ENCODE measurements at places on chromosomes 2 and 18.
A peak's percentile ranks its signal among the peaks of the same experiment; 100 is the strongest.

DNA sequence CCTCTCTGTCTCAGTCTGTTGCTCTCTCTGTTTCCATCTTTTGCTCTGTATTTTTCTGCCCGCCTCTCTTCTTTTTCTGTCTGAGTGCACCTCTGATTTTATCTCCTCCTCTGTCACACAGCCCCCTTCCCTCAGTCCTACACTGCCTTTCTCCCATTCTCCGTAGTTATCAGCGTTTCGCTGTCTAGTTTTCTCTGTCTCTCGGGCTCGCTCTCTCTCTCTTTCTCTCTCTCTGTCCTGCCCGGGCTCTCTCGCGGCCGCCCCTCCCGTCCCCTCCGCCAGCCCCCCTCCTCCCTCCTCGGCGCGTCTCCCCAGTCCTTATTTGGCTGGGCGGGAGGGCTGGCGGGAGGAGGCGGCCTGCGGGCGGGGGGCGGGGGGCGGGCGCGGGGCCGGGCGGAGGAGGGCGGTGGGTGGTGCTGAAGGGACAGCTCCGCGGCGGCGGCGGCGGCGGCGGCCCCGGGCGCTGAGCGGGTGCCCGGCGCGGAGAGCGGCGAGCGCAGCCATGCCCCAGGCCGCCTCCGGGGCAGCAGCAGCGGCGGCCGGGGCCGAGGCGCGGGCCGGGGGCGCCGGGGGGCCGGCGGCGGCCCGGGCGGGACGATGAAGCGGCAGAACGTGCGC, at the start of gene KCNK3:
Gene KCNK3 (plus strand): TSS at position 444 of the 618 bp plus-strand sequence. CDS start 154 bp downstream, at position 598.
- DNase-seq: peak; percentile 19

DNA sequence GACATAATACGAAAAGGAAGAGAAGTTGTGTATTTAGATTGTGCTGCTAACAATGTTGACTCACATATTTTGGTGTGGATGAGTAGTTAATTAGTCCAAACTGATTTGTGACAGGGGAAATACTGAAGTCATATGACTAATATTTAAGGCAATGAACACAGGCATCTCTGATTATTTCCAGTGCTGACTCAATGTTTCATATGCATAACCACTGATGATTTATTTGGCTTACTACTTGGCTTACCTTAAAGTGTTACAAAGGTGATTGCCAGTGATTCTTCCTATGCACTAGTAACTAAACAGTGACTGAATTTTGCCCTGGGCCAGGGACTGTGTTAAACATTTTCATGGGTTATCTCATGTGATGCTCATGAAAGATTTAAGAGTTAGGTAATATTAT, 722.6 kb downstream of the METTL4 start:
- no peak for DNase-seq

DNA sequence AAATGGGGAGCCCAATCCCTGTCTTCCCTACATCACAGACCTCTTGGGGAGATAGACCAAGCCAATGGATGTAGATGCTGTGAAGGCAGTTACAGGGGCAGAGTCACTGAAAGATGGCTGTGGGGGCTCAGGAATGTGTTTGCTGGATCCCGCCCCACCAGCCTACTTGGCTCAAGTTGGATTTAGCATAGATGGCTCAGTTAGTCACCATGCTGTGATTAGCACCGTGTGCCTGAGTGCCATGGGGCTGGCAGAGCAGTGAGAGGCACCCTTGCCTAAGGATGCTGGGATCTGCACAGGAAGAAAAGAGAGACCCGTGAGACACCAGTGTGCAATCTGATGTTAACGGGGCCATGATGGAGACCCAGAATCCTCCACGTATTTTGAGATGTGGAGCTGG, 228.3 kb downstream of the DYSF start:
- DNase-seq: no peak

- no peak for DNase-seq
These were observed 18.4 kb upstream of the MAL start for GRCh38 chr2:95007031-95007609.

GRCh38 chr2:134167015-134167414, 86.9 kb upstream of the MGAT5 start:
- no peak for DNase-seq

- DNase-seq: no peak
These were observed 1731.0 kb downstream of the SUCLG1 start for GRCh38 chr2:82728090-82728489.

DNA sequence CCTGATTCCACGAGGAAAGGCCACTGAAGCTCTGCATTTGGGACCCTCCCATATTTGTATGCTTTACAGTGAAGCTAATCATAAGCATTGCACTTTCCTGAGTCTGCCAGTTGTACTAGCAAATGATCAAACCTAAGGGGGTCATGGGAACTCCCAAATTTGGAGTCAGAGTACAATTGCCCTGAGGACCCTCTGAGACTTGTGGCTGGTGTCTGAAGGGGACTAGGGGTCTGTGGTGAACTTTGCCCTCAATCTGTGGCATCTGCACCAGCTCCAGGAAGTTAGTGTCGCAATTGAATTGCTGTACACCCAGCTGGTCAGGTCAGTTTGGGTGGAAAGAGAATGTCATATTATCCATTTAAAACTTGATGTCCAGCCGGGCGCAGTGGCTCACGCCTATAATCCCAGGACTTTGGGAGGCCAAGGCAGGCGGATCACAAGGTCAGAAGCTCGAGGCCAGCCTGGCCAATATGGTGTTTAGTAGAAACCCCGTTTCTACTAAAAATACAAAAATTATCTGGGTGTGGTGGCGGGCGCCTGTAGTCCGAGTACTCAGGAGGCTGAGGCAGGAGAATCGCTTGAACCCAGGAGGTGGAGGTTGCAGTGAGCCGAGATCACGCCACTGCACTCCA, 18.1 kb downstream of the SOWAHC start:
- no peak for DNase-seq

- no peak for DNase-seq
These were observed 97.1 kb downstream of the COL5A2 start for GRCh38 chr2:189082376-189082975.

- peak; percentile 69 for DNase-seq
These were observed 79.4 kb upstream of the ASB18 start for GRCh38 chr2:236343400-236344161.

GRCh38 chr2:100272841-100273329, 49.4 kb downstream of the LONRF2 start:
- DNase-seq: no peak

DNA sequence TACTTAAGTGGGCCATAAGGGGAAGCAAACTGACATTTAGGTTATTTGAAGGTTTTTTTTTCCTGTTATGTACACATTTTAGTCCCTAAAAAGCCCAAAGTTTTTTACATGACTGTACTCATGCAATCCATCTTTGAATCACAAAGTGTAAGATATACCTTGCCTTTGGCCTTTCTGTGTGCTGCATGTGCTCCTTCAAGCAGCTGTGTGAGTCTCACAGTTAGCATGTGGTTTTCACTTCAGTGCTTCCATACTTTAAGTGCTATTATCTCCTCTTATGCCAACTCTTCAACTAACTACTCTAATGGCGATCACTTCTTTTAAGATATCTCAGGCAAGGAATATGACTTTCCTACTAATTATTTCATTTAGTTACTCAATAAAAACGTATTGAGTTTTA, 597.1 kb upstream of the ACVR2A start:
- no peak for DNase-seq

DNA sequence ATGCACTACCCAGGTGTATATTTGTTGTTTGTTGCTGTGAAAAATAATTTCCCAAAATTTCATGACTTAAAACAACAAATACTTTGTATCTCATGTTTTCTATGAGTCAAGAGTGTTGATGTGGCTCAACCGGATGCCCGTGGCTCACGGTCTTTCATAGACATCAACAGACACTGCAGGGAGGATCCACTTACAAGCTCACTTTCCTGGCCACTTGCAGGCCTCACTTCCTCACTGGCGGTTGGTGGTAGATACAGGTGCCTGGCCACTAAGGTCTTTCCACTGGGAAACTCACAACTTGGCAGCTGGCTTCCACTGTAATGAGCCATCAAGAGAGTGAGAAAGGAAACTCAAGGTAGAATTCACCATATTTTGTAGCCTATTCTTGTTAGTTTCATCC, 662.9 kb downstream of the IRS1 start:
- no peak for DNase-seq

- DNase-seq: peak; percentile 91
These were observed 2.4 kb downstream of the CFLAR start for GRCh38 chr2:201118121-201118960.

GRCh38 chr2:41610501-41611190, 437.2 kb upstream of the PKDCC start:
- DNase-seq: no peak

- DNase-seq: no peak
These were observed 55.7 kb downstream of the LRRFIP1 start for GRCh38 chr2:237682856-237683670.

- DNase-seq: no peak
These were observed 2.7 kb downstream of the ST8SIA5 start for GRCh38 chr18:46754188-46754587.

GRCh38 chr2:223056701-223057418, 4.9 kb downstream of the KCNE4 start:
- DNase-seq: no peak

GRCh38 chr18:13835202-13835601, 11.3 kb downstream of the MC5R start:
- DNase-seq: no peak

- no peak for DNase-seq
These were observed 40.4 kb downstream of the NAT8 start for GRCh38 chr2:73601780-73602179.

DNA sequence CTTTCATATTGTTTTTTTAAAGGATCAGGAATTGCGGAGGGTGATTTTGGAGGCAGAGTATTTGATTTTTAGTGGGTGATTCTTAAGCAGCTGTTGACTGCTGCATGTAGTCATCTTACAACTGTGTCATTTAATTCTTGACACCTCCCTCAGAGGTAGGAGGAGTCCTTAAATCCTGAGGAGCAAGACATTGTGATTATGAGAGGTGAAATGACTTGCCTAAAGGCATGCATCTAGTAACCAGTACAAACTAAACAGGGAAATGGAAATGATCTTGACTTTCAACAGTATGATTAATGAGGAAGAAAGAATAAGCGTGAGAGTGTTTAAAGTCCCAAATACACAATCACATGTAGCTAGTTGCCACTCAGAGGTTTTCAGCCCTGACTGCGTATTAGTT, 440.7 kb downstream of the THSD7B start:
- DNase-seq: no peak

- DNase-seq: no peak
These were observed 121.0 kb downstream of the RBMS1 start for GRCh38 chr2:160372585-160372984.

- no peak for DNase-seq
These were observed 26.3 kb upstream of the CASP8 start for GRCh38 chr2:201233812-201234662.

GRCh38 chr18:1253827-1254226, 349.2 kb downstream of the ADCYAP1 start:
- DNase-seq: no peak

DNA sequence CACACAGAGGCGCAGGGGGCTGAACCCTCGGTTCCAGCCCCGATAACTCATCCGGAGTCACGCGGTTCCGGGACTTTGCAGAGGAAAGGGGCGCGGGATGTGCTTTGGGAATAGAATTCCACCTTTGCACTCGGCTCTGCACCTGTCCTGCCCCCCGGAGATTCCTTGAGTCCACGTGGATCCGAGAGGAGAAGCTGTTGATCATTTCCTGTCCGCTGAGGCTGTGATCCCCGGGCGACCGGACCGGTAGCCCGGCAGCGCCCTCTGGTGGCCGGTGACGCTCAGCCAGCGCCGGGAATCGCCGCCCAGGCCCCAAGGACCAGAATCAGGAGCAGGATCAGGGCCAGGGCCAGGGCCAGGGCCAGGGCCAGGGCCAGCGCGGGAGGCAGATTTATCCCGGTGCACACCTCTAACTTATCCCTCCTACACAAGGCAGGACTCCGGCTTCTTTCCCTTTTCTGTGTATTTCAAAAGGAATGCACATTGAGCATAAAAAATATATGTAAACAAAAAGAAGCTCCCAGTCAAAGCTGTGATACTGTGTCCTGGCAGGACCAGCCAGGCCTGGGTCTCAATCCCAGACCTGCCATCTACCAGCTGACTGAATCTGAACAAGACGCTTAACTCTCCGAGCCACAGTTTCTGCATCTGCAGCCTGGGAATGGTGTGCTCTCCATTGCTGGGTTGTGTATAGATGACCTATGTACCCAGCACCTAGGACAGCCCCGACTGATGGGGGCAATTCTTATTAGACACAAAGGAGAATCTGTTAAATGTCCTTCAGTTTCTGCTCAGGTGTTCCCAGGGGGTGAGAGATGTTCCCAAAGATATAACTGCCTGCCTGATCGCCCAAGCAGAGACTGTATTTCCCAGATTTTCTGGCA, 8.5 kb upstream of the SPATA3 start:
- peak; percentile 74 for DNase-seq

- DNase-seq: peak; percentile 80
These were observed 2.8 kb downstream of the DUSP2 start for GRCh38 chr2:96142217-96143113.

- no peak for DNase-seq
These were observed 63.5 kb downstream of the MEIS1 start for GRCh38 chr2:66498289-66498975.

DNA sequence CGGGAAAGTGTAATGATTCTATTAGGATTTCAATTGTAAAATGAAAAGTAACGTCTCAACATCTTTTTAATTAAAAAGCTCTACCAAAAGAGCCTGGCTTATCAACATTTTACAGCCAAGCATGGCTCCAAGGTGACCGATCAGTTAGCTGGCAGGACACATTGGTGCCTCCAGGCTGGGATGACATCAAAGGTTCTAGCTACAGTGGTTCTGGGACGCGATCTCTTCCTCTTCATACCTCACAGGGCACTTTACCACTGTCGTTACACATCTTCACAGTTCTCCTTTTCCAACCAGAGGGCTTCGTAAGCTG, 693 bp downstream of the ORC2 start:
- DNase-seq: no peak

DNA sequence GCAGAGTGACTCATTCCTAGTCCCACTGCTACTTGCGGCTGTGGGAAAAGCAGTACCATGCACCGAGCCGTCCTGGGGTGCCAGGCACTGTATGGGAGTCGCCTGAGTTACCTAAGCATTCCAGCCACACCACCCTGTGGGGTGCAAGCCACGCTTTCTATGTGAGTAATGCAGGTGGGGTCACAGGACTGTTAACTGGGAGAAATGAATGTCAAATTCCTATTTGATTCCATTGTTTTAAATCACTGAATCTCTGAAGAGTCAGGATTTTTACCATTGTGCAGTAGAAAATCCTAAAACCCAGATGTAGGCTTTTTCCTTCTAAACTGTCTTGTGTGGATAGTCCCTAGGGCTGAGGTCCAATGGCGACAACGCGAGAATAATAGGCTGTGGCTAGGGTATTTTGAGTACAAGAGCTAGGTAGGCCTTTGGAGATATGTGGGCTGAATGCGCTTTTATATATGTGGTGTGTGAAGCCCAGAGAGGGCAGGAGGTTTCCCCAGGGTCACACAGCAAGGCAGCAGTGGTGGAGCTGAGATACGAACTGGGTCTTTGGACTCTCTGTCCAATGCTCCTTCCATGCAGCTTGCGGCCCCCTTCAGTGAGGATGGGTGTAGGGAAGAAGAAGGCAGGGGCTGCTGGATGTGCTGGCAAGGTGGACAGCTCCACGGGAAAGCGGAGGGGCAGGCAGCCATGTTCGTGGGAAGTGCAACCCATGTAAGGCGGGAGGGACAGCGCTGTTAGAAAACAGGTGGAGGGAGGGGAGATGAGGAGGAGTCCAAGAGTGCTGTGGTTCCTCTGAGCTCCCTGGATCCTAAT, 83.2 kb downstream of the DDX1 start:
- no peak for DNase-seq

Data from CD4-positive, alpha-beta T cell treated with Interleukin-10 for 1 hour (primary cell).